OCI-M1 (cell line): ENCODE measurements at places on chromosomes 6 and 20.

- no peak for DNase-seq
Observed at GRCh38 chr6:156432543-156432942, 344.6 kb upstream of the ARID1B start.

- DNase-seq = no peak
Observed at GRCh38 chr20:57262301-57262700, 4.1 kb downstream of the BMP7 start.

DNA sequence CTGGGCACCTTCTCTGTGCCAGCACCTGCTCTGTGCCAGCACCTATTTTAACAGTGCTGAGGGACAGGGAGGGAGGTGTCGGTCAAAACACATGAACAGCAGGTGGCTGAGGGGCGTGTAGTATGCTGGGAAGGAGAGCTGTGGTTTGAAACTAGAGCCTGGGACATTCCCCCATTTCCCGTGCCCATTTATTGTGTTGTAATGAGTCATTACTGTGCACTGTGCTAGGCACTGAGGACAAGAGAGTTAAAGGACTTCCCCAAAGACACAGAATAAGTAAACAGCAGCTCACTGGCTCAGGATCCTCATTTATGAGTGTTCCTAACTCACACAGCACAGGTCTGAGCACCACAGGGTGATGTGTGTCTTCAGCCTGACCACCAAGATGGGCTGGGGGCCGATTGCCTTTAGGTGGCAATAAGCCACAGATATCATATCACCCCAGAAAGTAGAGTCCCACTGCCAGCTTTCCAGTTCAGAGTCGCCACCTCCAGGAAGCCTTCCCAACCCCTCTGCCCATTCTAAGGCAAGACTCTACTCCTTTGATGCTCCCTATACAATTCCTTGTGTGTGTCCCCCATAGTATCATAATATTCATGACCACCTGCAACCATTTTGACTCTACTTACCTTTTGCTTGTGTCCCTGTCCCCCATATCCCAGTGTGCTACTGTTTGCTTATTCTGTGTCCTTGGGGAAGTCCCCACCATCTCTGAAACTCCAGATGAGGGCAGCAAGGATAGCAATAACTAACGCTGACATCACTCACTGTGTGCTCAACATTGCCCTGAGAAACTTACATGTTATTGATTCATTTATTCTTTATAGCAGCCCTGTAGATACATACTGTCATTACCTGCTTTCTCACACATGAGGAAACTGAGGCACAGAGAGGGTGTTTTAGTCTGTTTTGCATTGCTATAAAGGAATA lies 87.3 kb downstream of the TOX2 start:
- DNase-seq = no peak

DNA sequence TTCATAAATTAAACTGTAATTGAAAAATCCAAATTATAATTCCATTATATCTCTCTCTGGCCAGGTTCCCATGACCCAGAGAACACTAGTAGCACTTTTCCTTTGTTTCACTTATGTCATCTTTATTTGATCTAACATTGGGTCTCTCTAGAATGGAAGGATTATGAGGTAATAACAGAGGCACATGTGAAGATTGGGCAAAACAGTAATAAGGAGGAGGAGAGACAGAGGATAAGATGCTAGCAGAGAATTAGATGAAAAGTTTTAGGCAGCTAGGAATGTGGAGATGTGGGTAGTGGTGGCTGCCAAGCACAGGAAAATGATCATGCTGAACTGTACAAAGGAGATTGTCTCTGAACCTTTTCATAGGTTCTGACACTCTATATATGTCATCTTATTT lies 3.3 kb downstream of the TAB2 start:
- DNase-seq = peak; percentile 39

GRCh38 chr6:135568379-135568778 lies 70.8 kb upstream of the AHI1 start:
- DNase-seq = peak; percentile 93

DNA sequence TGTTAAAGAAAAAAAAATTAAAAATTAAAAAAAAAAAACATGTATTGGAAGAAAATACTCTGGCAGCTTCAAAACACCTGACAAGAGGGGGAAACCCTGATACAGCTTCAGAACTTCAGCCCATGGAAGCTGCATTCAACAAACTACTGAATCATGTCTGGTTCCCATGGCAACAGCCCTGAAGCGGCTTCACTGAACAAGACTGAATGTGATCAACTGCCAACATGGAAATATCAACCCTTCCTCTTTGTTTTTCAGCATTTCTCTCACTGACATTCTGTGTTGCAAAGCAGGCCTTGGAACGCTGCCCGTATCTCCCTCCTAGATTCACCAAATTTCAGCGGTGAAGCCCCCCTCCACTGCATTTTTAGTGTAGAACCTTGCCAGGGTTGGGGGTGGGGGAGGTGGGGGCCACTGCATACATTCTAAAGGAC lies 91.3 kb upstream of the SHLD1 start:
- peak; percentile 67 for DNase-seq

DNA sequence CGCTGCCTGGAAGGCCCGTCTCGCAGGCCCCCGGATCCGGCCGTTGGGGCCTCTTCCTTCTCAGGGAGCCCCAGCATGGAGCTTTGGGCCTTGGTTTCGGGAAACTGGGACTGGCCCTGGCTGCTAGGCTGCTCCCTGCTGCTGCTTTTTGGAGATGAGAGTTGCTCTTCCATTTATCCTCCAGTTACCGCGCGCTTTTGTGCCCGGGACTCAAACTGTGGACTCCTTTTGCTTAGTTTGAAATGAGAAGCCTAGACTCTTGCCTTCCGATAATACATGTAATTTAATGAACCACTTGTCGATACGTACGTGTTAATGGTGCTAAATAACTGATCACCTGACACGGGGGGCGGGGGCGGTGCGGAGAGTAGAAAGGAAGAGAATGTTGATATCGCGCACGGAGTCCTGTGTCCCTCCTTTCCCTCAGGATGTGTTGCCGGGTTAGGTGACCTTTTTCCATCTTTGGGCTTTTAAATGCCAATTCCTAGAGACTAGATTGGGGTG lies 968 bp downstream of the PHF3 start:
- peak; percentile 79 for DNase-seq

- DNase-seq = no peak
Observed at GRCh38 chr6:140366991-140367390, 992.5 kb upstream of the CITED2 start.

- no peak for DNase-seq
Observed at GRCh38 chr6:80015839-80016435, 11.5 kb downstream of the TTK start.

DNA sequence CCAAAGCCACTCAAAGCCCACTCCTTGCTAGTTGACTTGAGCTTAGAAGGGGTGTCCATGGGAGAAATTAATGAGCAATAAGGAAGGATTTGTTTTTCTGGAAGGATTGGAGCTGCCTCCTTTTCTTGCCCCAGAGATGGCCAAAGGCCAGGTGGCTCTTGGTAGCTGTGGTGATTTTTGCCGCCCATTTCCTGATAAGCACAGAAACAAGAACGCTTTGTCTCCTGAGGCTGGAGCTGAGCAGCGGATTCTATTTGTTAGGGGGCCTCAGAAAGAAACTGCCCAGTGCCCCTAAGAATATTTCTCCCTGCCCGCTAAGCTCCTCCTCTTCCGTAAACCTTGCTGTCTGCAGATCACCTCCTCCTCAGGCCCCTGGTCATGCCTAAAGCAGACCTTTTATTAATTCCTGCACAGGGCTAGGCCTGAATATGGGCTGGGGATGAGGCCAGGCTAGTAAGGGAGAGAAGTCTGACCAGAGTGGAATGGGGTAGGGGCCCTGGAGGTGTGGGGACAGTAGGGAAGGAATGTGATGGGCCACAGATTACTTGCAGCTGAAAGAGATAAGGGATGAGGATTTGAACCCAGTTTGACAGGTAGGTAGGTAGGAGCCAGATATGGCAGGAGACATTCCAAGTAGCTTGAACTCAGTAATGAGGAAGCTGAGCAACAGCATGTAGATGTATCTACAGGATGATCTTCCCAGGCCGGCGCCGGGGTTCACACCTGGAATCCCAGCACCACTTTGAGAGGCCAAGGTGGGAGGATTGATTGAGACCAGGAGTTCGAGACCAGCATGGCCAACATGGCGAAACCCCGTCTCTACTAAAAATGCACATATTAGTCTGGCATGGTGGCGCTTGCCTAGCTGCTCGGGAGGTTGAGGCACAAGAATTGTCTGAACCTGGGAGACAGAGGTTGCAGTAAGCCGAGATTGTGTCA lies 71.2 kb upstream of the NAA20 start:
- no peak for DNase-seq

- no peak for DNase-seq
Observed at GRCh38 chr6:149185799-149186357, 131.6 kb upstream of the TAB2 start.

- DNase-seq = peak; percentile 74
Observed at GRCh38 chr6:41325446-41326066, 9.9 kb upstream of the NCR2 start.

GRCh38 chr20:6718662-6719368 lies 48.7 kb upstream of the BMP2 start:
- DNase-seq = peak; percentile 3

GRCh38 chr20:62061851-62062423 lies 3.7 kb downstream of the TAF4 start:
- no peak for DNase-seq

- DNase-seq = no peak
Observed at GRCh38 chr6:31172973-31173384, 2.5 kb upstream of the POU5F1 start.

DNA sequence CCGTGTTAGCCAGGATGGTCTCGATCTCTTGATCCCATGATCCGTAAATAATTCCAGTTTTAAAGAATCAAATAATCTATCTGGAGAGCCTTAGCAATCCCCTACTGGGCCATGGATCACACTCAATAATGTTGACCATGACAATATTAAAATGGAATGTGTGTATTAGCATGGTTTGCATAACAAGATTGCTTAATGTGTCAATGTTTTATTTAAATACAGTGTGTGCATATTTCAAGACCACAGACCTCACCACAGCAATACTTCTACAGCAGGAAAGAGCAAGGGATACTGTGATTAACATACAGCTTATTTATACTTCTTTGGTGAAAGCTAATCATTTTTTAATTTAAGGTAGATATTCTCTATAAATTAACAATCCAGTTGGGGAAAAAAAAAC lies 470.4 kb downstream of the TFAP2B start:
- DNase-seq = no peak

DNA sequence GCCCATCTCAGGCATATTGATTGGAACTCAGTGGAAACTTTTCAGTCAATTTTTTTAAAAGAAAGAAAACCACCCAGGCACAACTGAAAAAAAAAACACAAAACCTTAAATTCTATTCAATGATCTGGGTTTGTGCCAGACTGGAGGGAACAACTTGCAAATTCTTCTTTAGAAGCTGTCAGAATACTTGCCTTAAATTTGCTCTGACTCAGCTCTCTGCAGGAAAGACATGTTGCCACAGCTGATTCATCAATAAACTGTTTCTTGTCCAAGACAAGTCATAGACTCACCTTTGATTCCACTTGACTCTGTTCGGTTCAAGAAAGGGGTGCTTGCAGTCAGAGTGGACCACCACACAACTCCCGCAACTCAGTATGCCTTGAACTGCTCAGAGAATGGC lies 117.8 kb upstream of the F13A1 start:
- DNase-seq = no peak

GRCh38 chr6:132832891-132833290 lies 18.5 kb downstream of the RPS12 start:
- peak; percentile 45 for DNase-seq

DNA sequence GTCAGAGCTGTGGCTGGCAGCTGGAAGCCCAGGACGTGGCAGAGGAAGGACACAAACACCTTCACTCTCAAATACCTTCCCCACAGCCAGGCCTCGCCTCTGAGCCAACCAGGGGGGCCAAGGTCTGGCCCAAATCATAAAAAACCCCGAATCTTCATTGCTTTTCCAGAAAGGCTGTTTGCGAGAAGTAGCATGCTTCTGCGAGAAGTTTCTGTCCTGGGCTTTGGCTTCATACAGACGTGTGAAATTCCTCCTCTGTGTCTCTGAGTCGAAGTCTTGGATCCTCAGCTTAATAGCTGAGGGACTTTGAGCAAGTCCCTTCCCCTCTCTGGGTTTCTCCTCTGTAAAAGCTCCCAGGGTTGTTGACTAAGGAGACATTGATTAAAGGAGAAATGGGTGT lies 63.0 kb downstream of the CHMP4B start:
- no peak for DNase-seq

GRCh38 chr6:125114248-125114858 lies 39.2 kb upstream of the TPD52L1 start:
- peak; percentile 83 for DNase-seq

- no peak for DNase-seq
Observed at GRCh38 chr20:47875297-47876025, 90.2 kb upstream of the SULF2 start.

- DNase-seq = no peak
Observed at GRCh38 chr6:103895136-103895535, 964.6 kb downstream of the HACE1 start.

DNA sequence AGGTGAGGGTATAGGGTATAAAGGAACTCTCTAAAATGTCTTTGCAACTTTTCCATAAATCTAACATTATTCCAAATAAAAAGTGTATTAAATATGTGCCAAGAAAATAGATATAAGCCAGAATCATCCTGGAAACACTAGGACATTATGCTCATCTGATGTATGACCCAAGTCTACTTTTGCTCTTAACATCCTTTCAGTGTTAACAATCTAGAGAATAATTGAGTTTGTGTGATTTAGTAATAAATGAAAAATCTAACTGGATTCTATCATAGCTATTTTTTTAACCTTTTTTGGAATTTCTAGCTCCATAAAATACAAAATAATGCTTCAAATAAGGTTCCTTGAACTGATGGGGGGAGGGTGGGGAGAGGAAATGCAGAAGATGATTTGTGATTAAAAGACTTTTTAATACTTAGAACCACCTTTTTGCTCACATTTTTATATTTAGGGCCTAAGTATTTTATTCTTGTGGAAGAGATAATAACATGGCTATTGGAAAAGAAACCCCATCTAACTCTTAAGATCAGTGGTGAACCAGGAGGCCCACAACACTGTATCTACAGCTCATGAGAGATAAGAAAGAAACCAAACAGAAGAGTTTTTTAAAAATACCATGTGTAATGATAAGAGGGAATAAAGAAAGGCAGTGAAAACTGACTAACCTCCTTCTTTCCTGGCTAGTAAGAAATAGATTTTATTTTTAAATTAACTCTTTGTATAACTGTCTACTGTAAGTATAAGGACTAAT lies 68.5 kb downstream of the PDSS2 start:
- DNase-seq = peak; percentile 68

- no peak for DNase-seq
Observed at GRCh38 chr20:3404402-3404801, 3.1 kb downstream of the DNAAF9 start.

GRCh38 chr6:68679399-68679798 lies 44.3 kb downstream of the ADGRB3 start:
- no peak for DNase-seq

DNA sequence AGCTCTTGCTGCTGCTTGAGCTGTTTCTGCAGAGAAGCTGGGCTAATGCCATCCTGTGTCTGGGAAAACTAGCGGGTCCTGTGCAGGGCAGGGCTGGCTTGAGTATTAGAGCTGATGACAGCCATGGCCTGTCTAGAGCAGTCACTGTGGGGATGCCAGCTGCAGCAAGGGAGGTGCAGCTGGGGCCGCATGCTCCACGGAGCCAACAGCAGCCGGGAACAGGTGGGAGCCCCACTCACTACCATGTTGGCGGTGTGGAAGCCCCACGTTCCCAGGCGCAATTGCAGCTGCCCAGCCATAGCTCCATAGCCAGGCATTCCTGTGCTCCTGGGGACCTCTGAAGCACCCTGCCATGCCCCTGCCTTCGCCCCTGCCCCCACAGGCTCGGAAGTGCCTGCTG lies 212.9 kb downstream of the TFAP2C start:
- DNase-seq = no peak

- peak; percentile 63 for DNase-seq
Observed at GRCh38 chr20:46688151-46689081, 828 bp downstream of the TP53RK start.
